ENCODE measurements at places on chromosomes 16 and 17.

GRCh38 chr17:8791910-8792270 lies 7.3 kb downstream of the MFSD6L start:
- DNase-seq, result no peak

- no peak for DNase-seq
These were observed 241.5 kb upstream of the NLRP1 start for GRCh38 chr17:5825717-5826330.

DNA sequence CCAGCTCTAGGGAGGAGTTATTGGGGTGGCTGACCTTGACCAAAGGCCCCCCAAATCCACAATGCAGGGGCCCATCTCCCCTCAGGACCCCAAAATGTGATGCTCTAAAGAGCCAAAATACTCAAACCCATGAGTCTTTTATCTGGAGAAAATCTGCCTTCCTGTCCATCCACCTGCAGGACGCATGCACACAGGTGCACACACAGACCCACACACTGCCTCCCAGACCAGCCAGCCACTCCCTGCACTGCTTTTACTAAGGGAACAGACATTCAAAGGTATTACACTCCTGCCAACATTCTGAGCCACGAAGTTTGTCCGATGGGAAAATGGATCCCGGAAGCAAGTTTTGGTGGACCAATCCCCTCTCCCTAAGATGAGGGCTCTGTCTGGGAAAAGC lies 76.1 kb upstream of the CDH5 start:
- no peak for DNase-seq

DNA sequence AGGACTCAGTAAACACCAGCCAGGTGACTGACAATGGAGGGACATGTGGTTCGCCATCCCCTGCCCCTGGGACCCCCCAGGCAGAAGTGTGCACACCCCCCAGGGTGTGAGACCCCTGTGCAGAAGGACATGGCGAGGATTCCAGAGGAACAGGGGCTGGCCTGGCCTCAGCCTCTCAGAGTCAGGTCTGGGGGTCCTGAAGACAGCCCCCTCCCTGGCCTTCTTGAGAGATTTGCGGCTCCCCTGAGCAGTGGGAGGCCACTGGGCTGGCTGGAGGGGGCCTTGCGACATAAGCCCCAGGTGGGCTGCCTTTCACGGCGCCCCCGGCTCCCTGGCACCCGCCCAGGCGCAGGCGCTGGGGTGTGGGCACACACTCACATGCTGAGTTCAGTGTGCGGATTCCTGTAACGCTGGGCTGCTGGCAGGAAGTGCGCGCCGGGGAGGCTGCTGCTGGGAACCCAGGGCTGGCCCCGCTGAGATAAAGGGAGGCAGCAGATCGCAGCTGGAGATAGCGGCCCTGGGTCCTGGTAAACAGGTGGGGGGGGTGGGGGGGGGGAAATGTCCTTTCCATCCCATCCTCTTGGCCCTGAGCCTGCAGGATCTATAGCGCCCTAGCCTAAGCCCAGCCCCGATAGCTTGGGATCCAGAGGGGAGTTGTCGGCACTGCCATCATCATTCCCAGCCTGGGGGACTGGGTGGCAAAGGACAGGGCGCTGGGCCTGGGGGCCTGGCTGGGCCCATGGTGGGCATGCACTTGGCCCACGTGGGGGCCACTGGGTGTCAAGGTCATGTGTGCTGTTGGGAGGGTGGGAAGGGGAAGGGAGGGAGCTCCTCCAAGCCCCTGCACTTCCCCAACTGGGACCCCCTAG lies 27.1 kb downstream of the TMEM235 start:
- DNase-seq, result peak; percentile 66

- no peak for DNase-seq
These were observed 2.4 kb downstream of the MYH10 start for GRCh38 chr17:8628172-8628571.

DNA sequence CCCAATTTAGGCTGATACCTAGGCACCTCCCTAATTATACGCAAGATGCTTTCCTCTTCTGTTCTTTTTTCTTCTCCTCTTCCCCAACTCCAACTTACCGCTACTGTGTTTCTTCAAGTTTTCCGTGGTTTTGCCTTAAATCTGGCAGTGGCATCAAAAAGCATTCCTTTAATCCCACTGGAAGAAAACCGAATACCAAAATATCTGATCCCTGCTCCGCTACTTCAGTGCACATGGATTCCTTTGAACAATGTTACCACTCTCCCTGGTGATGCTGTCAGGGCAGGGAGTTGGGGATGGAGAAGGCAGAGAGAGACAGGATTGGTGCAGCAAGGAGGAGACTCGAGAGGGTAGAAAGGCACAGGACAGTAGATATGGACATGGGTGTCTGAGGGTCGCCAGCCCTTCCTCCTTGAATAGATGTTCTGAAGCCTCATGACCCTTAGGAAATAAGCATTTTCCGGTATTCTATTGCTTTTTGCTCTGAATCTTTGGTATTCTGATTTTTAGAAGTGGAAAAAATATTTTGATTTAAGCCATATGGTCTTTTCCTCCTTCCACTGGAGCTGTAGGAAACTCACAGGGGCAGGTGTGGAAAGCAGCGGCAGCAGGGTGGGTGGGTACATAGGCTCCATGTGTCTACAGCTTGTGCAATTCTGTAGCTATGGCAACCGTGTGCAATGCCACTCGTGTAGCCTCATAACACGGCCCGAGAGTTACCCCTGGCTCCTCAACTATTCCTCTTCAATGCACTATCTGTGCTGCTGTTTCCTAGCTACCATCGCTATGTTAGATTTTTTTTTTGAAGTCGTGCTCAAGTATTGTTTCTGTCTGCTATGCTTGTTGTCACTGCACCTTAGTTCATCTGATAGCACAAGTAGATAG lies 32.3 kb upstream of the TANC2 start:
- DNase-seq, result no peak

- DNase-seq, result no peak
These were observed 29.4 kb downstream of the CNTROB start for GRCh38 chr17:7961421-7961820.

GRCh38 chr16:47196457-47196856 lies 52.7 kb upstream of the NETO2 start:
- no peak for DNase-seq

DNA sequence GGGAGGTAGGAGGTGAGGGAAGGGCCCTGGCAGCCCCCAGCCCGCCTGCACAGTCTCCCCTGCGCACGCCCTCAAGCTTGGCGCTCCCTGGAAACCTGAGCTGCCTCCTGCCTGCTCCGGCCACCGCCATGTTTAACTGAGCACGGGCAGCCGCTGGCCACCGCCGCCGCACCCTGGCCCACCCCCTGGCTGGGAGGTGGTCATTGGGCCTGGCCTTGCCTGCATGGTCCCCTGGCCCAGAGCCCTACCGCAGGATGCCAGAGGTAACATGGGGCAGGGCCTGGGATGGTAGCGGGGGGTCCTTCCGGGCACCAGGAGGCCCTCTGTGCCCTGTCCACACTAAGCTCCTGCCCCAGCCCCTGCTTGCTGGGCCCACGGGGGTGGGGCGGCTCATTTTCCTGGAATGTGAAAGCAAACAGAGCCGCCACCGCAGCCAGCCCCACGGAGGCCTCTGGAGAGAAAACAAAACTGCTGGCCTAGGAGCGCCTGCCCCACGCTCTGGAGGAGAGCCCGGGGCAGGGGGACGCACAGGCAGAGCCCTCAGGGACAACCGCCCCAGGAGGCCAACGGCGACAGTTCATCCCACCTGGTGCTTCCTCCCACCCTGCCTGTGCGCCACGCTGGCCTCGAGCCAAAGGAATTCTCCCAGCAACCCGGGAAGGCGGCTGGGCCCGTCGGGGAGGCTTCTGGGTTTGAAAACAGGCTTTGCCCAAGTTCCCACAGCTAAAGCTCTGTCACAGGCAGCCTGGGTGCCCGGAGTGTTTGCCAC lies 8.9 kb downstream of the NHERF2 start:
- no peak for DNase-seq

DNA sequence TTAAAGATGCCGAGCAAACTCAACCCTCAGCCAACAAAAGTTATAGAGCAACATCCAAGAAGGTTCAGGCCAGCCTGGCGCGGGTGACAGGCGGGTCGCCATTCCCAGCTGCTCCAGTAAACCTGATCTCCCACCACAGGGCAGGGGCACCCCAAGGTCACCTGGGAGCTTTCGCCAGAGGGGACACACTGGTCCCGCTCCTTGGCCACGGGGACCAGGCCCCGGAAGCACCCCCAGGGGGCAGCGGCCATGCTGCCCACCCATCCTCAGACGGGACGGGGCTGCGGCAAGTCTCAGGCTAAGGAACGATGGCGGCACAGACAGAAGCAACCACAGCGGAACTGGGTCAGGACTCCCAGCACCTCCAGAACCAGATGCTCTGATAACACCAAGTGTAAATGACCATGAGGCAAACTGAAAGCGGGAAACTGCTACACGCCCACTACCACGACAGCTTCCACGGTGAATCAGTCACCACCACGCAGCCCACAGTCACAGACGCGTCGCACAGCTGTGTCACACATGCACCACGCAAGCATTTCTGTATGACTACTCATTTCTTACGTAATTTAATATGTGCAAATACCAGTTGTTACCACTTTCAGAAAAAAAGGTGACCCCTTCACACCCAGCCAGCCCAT lies 14.1 kb upstream of the CCDC154 start:
- DNase-seq, result no peak

- DNase-seq, result peak; percentile 17
These were observed 1.1 kb downstream of the MPP2 start for GRCh38 chr17:43905985-43906852.

GRCh38 chr17:4436846-4437245 lies 3.1 kb downstream of the SPNS3 start:
- no peak for DNase-seq

DNA sequence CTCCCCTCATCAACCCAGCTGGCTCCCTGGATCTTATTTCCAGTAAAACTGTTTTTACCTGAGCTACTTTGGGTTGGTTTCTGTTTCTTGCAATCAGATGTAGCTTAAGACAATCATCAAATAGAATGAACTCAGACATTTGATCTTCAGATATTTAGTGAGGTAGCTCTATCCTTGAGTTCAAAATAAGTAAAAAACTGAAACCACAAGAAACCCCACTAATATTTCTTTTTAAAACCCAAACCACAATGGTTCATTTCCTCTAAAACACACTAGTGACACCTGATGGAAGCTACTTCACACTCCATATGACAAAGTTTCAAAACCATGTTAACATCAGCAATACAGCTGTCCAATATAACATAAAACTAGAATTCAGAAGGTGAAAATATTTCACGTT lies 37.8 kb downstream of the CACNG1 start:
- DNase-seq, result peak; percentile 48

DNA sequence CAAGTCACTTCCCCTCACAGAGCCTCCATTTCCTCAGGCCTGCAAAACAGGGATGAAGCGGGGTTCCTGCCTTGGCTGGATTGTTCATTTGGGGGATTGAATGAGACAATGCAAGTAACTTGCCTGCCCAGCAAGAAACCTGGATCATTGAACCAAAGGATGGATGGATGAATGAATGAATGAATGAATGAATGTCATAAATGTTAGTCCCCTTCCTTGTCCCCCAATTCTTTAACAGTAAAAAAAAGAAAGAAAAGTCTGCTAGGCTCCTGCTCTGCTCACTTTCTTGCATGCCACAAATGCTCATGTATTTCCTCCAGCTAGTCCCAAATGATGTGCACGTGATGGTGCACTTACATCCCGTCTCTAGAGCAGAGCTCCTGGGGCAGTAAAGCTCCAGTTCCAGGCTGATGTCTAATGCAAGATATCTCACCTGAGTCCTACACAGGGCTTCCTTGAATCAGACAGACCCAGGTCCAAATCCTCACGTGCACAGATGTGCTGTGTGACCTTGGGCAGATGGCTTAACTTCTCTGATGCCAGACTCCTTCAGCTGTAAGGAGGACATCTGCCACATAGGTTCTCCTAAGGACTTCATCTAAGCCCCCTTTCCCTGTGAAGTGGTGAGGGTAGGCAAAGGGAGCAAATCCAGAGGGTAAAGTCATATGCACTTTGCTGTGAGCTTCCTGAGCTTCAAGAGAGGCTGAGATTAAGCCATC lies 45.5 kb downstream of the C16orf82 start:
- DNase-seq, result no peak

DNA sequence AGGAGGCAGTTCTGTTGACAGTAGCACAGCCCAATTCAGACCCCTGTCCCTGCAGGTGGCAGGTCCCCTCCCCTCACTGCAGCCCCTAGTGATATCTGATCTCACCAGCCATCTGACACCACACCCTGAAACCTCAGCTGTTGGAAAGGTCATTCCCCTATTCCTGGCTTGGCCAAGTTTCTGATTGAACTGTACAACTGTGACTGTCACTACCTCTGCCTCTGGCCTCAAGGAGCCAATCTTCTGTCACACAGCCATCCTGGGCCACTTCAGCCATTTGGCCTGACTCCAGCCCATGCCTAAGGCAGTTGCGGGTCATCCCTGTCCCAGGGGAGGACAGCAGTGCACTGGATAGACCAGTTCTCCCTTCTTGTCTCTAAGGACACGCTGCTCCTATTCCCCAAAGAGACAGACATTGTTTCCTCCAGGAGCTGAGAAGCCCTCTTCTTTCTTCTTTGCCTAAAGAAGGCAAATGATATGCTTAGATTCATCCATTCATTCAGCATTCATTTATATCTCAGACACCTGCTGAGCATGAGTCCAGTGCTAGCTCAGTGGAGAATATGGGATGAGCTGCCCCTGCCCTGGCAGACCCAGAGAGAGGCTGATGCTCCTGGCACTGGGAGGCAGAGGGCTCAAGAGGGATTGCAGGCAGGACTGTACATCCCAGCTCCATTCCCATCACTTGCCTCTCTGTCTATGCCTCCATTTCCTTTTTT lies 4.6 kb upstream of the ALDOA start:
- no peak for DNase-seq

- no peak for DNase-seq
These were observed 31.6 kb downstream of the VWA3A start for GRCh38 chr16:22123759-22124490.

DNA sequence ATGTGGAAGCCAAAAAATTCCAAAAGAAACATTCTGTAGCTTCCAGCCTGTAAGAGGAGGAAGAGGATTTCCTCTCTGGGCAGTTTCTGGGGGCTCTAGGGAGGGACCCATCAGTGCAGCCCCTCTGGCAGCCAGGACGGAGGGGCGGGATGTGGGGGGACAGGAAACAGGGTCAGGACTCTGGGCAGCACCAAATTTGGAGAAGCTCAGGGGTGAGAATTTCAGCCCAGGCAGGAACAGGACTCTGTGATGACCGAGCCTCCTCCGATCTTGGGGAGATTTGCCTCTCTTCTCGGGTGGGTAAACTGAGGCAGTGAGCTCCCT lies 18.4 kb upstream of the CIBAR2 start:
- DNase-seq, result no peak

DNA sequence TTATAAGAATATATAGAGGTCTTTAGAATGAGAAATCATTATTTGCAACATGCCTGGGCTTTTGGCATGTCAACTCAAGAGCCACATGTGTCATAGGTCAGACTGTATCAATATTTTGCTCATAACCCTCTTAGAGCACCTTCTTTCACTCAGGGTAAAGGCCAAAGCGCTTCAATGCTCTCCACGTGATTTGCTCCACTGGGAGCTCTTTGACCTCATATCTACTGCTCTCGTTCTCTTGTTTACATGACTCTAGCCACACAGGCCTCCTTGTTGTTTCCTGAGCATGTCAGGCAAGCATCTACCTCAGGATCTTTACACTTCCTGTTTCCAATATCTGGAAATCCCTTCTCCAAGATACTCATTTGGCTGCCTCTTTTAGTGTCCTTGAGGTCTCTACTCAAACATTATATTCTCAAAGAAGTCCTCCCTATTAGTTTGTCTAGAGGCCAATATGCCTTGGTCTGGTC lies 148.4 kb downstream of the TOX3 start:
- DNase-seq, result no peak

- DNase-seq, result no peak
These were observed 9.8 kb upstream of the CMTM3 start for GRCh38 chr16:66594739-66595138.
